SK-N-MC (cell line): ENCODE measurements at places on chromosomes 6 and 20.

DNA sequence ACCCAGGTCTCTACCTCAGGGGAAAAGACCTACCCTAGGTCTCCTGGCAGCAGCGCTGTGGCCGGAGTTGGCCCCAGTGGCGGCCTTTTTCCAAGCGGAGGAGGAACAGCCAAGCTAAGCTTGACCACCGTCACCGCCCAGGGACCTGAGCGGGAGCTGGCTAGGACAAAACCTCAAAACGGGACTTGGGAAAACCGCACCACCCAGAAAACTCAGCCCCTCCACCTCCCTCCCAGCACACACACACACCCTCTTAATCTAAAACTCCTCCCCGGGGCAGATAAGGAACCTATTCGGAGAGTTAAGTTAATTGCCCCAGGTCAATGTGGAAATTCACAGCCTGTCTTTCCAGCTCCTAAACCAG is 2.7 kb upstream of the TRERF1 start:
- no peak for DNase-seq

DNA sequence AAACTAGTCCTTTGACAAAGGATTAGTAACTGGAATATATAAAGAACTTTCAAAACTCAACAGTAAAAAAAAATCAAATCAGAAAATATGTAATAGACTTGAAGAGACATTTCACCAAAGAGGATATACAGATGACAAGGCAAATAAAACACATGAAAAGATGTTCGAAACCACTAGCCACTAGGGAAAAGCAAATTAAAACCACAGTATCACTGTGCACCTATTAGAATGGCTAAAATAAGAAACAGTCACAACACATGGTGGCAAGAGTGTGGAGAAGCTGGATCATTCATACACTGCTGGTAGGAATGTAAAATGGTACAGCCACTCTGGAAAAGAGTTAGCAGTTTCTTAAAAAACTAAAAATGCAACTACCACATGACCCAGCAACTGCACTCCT is 14.9 kb downstream of the ZBTB2 start:
- DNase-seq: no peak

- DNase-seq: no peak
Measured at GRCh38 chr20:24049081-24049480, 60.5 kb upstream of the GGTLC1 start.

DNA sequence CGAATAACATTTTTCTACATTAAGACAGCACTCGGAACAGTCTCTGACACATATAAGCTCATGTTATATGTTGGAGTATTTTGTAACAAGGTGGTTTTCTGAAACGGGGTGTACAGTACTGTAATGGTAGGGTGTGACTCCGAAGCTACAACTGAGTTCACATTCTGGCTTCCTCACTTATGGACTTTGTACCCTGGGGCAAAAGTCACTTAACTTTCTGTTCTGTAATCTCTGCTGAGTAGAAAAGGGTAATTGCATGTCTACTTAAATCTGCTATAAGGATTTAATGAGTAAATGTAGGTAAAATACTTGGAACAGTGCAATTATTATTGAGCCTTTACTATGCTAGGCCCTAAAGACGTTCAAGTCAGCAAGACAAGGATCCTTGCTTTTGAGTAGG is 4.7 kb upstream of the LTV1 start:
- DNase-seq: no peak

- DNase-seq: peak; percentile 75
Measured at GRCh38 chr6:92479831-92480230, 939.5 kb downstream of the EPHA7 start.

- DNase-seq: no peak
Measured at GRCh38 chr6:32050562-32050961, 12.3 kb downstream of the CYP21A2 start.

DNA sequence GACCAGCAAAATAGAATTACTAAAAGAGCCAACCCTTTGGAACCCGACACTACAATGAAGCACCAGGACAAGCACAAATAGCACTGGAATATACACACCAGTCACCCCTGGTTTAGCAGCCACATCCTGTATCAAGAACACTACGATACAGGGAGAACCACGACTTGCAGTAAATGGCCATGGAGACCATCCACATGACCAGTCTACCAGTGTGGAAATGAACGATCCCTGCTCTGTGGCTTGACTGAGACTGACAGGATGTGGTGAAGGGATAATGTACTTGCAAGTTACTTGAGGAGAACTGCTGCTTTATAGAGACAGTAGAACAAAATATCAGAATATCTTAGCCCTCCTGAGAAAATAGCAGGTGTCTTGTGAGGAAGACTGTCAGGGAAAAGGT is 169.6 kb downstream of the COL9A1 start:
- no peak for DNase-seq

DNA sequence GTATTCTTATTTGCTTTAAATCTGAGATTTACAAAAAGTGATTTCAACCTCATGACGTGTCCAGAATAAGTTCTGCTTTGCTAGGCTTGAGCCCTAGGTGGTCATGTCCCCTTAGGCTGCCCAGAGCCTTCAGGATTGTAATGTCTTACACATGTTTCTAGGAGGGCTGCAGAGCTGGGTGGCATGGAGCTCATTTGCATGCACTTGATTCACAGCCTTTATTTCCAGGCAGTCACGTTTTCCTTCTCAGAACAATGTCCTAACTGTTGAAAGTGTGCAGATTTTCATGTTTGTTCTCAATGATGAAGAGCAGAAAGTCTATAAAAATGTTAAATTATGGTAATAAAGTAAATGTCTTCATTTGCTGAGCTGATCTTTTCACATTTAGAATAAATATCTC is 448.6 kb upstream of the SOX4 start:
- no peak for DNase-seq

DNA sequence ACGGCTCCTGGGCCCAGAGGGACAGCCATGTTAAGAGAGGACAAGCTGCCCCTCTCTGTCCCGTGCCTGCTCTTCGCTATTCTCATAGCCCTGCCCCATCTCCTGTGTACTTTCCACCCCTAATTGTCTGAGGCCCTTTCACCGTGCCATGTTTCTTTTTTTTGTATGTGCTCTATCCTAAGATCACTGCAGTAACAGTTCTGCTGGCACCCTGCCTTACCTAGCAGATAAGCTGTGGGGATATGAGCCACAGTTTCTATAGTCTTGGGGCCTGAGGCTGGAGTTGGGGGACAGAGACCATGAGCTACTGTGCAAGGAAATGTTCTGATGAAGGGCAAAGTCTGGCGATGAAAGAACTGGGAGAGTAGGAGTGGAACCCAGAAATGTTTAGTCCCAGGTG is 269.5 kb upstream of the CITED2 start:
- DNase-seq: no peak

DNA sequence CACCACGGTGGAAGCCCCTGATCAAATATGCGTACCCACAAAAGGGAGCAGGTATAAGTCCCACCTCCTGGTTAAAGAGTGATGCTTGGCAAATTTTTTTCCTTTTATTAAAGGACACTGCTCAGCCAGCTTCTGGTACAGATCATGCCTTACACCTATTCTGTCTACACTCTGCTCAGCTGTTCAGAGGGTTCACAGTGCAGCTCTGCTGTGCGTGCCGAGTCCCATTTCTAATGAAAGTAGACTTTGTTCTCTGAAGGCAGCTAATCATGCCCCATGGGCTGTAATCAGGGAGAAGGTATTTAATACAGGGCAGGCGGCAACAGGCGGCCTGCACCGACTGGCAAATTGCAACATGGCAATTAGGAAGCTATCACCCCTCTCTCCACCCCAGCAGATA is 16.3 kb downstream of the LRRC73 start:
- no peak for DNase-seq

DNA sequence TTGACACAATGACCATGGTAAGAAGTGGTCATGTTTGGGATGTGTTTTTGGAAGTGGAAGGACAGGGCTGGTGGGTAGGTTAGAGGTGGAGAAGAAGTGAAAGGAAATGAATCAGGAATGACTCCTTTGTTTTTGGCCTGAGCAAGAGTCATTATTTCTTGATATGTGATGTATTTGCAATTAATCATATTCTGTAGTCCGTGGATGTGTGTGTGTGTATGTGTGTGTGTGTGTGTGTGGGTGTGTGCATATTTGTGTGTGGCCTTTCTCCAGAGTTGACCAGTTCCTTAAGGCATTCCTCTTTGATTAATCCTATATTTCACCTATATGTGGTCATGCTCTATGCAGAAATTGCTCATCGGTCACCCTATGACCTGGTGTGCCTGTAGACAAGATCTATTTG is 130.7 kb downstream of the UTRN start:
- DNase-seq: no peak

GRCh38 chr6:6952484-6952883 is 155.3 kb upstream of the RREB1 start:
- DNase-seq: no peak

DNA sequence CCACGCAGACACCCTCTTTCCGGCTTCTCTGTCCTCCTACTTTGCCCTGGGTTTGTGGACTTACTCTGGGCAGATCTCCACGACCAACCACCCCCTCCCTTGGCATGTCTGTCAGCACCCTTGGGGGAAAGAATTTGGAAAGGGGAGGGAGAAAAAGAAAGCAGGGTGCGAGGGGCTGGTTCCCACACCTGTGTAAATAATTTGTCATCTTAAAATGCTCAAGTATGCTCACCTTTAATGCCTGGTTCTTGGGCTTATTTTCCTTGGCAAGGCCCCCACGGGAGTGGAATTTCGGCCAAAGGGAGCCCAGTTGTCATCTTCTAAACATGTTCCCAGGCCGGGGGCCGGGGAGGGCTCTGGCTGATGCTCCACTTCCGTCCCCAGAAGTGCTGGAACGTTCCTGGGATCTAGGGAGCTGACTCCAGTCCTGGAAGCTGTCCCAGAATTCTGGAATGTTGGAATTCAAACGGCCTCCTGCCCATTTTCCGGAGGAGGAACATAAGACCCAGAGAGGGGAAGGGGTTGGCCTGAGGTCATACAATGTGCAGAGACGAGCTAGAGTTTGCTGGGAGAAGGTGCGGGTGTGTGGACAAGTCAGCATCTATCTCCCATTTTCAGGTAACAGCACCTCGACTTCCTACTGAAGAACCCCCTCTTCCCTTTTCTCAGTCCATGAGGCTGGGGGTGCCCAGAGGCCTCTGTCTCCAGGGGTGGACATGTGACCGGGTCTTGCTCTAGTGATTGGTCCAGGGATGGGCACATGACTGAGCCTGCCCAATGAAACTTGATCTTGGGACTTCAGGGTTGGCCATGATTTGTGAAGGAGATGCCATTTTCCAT is 122.3 kb downstream of the CEBPB start:
- DNase-seq: no peak

- no peak for DNase-seq
Measured at GRCh38 chr20:38825901-38826625, 20.6 kb downstream of the PPP1R16B start.

DNA sequence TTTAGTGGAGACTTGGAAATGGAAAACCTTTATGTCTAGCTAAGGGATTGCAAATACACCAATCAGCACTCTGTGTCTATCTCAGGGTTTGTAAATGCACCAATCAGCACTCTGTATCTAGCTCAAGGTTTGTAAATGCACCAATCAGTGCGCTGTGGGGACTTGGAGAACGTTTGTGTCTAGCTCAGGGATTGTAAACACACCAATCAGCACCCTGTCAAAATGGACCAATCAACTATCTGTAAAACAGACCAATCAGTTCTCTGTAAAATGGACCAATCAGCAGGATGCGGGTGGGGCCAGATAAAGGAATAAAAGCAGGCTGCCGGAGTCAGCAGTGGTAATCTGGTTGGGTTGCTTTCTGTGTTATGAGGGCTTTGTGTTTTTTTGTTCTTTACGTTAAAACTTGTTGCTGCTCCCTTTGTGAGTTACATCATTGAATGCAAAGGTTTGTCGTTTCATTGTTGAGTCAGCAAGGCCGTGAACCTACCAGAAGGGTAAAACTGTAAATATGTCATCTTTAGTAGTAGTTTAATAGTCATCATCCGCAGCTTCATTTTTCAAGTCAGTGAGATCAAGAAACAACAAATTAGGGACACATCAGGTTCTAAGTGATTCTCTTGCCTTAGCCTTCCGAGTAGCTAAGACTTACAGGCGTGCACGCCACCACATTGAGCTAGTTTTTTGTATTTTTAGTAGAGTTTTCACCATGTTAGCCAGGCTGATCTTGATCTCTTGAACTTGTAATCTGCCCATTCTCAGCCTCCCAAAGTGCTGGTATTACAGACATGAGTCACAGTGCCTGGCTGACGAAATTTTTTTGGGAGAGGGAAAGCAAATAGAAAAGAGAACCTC is 22.7 kb upstream of the NUP153 start:
- no peak for DNase-seq

DNA sequence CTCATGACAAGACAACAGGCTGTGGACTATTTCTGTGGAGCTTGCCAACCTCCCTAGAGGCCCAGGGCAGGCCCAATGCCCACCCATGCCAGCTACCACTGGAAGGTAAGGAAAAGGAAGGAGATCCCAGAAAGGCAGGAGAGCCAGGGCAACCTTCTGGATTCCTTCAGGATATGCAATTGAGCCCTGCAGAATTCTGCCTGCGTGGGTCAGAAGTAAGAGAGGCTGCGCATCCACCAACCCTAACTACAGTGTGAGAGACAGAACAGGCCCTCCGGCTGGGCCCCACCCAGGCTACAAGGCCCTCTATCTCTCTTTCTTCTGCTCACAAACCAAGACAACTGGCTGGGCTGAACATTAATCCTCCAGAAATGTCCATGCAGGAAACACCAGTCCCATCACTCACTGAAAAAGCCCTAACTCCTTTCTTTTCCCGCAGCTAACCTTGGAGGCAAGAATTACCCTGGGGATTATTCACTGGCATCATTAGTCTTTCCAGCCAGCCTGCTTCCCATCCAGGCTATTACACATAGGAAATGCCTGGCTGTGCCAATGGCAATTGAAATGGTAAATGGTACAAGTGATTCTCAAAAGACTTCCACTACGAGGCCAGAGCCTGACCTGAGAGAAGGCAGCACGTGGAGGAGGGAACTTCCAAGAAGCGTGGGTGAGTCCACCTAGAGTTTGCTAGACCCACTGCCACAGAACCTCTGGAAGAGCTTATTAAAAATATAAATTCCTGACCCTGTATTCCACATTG is 15.2 kb downstream of the MAP1LC3A start:
- DNase-seq: no peak

DNA sequence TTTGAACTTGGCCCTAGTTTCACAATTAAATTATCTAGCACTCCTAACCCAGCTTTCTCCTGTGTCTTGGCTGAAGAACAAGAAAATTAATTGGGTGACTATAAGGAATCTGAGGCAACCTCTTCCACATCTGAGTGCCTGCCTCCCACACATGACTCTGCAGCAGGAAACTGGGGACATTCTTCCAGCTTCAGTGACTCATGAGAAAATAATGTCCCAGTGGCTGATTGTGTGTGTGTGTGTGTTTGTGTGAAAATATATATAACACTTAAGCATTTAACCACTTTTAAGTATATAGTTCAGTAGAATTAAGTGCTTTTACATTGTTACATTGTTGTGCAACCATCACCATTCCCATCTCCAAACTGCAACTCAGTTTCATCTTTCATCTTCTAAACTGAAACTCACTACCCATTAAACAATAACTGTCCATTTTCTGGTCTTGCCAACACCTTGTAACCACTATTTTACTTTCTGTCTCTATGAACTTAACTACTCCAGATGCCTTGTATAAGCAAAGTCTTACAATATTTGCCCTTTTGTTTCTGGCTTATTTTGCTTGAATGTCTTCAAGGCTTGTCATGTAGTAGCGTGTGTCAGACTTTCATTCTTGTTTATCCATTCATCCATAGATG is 8.7 kb downstream of the TRIM38 start:
- DNase-seq: no peak

- no peak for DNase-seq
Measured at GRCh38 chr20:36491901-36492617, 49.3 kb upstream of the MYL9 start.

GRCh38 chr6:137678451-137678850 is 184.3 kb upstream of the OLIG3 start:
- DNase-seq: no peak
